GM04503 (cell line): ENCODE measurements at places on chromosomes 11 and 22.

GRCh38 chr11:19605520-19606371 lies 106.9 kb upstream of the NAV2 start:
- peak; percentile 75 for DNase-seq

DNA sequence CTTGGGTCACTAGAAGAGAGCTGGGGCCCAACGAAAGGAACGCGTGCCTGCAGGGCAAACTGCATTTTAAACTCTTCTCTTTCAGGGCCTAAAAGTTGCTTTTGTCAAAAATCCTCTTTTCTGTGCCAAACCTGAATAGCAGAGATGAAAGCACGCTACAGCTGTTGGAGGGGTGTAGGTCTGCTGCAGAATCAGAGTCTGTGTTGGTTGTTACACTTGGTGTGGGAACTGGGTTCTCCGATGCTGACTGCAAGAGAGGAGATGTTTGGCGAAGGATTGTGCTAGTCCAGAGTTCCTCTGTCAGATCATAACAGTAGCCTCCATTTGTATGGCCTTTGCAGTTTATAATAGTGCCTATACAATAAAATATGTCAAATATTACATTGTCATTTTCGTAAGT lies 41.8 kb downstream of the BARX2 start:
- DNase-seq, result no peak

DNA sequence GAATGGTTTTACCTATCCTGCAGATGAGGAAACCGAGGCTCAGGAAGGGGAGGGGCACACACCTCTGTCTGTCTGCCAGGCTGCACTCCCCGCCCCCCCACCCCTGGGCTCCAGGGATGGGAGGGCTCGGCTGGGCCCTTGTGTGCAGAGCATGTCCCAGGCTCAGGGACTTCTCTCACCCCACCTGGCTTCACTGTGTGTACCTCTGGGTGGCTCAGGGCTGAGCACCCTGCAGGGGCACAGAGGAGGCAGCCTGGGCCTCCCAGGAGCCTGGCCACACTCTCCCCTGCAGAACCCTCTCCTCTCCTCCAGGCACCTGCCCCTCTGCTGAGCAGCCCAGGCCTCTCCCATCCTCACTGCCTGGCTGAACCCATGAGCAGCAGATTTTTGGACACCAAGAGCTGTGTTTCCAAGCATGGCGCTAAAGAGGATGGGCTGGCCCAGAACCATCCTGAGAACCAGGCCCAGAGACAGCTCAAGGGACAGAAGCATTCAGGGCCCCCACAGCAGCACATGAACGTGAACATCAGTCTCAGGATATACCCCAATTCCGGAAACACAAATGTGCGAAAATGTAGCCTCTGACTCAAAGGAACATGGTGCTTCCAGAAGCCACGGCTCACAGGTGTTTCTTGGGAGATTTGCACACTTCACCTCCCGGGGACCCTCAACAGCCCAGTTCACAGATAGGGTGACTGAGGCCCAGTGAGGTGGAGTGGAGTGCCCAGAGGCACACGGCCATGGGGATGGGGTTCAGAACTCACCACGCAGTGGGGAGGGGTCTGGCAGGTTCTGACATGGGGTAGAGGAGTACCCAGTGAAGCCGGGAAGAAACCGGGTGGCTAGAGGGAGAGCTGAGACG lies 10.5 kb downstream of the EMID1 start:
- DNase-seq, result no peak

- DNase-seq, result no peak
Observed at GRCh38 chr11:121131656-121132055, 30.6 kb downstream of the TECTA start.

GRCh38 chr11:72723508-72723907 lies 28.7 kb downstream of the ARAP1 start:
- no peak for DNase-seq

GRCh38 chr11:43925063-43925931 lies 17.1 kb upstream of the C11orf96 start:
- DNase-seq, result no peak

DNA sequence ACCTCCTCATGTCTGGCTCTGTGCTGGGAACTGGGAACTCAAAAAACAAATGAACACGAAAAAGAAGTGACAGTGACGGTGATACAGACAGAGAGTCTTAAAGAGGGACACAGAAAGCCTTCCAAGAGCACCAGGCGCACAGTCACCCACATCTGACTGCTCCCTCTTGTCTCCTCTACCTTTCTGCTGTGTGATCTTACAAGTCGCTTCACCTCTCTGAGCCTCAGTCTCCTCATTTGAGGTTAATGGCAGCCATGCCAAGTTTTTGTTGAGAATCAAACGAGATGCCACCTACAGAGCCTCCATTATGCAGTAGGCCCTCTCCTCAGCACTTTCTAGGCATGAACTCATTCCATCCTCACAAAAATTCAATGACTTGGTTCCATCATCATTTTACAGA lies 3.7 kb downstream of the LRRC32 start:
- DNase-seq, result no peak

DNA sequence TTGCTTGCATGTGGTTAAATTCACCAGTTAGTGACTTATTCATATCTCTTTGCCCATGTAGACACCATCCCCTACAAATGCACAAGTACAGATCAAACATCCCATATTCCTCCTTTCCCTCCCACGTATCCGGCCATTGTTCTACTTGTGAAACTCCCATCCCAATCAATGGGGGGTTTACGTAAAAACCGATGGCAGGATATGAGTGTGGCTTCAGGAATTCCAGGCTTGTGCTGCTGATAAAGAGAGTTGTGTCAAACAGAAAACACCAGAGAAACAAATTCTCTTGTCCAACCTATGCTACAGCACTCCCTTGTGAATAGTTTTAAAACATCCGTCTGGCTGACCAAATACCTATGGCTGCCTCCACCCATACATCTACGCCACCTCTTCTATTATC lies 15.5 kb downstream of the FLI1 start:
- peak; percentile 53 for DNase-seq

GRCh38 chr11:19194620-19195308 lies 7.0 kb downstream of the CSRP3 start:
- DNase-seq, result no peak

GRCh38 chr11:61416941-61417340 lies 12.8 kb downstream of the CPSF7 start:
- no peak for DNase-seq

GRCh38 chr11:45621588-45621987 lies 43.8 kb downstream of the CHST1 start:
- DNase-seq, result no peak

DNA sequence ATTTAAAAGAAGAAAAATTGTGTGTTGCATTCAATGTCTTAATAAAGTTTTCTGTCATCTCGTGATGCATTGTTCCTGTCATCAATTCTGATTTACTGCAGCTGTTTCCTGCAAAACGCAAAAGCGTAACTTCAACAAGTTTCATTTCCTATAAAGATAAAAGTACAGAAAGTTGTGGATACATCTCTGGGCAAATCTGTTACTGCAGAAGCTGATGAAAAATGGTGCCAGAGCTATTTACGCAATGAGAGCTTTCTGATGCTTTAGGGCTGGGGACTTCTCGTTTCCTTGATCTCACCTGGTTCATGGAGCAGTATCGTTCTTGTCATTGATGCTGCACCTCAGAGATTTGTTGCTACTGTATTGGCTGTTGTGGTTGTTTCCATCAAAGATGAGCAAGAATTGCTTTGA lies 15.5 kb upstream of the MS4A12 start:
- no peak for DNase-seq

DNA sequence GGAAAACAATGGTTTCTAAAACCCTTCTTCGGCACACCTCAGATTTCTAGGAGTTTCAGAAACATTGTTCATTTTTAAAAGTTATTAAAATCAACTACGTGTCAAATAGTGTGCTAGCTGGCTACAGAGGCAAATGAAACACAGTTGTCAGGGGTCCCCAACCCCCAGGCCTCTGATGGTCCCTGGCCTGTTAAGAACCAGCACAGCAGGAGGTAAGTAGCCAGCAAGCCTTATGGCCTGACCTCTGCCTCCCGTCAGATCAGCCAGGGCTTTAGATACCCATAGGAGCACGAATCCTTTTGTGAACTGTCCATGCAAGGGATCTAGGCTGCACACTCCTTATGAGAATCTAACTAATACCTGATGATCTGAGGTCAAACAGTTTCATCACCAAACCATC lies 648.2 kb downstream of the FAM181B start:
- DNase-seq, result no peak

GRCh38 chr11:46914363-46914762 lies 4.0 kb downstream of the LRP4 start:
- peak; percentile 54 for DNase-seq

GRCh38 chr11:93560199-93560932 lies 17.2 kb upstream of the SMCO4 start:
- DNase-seq, result no peak

DNA sequence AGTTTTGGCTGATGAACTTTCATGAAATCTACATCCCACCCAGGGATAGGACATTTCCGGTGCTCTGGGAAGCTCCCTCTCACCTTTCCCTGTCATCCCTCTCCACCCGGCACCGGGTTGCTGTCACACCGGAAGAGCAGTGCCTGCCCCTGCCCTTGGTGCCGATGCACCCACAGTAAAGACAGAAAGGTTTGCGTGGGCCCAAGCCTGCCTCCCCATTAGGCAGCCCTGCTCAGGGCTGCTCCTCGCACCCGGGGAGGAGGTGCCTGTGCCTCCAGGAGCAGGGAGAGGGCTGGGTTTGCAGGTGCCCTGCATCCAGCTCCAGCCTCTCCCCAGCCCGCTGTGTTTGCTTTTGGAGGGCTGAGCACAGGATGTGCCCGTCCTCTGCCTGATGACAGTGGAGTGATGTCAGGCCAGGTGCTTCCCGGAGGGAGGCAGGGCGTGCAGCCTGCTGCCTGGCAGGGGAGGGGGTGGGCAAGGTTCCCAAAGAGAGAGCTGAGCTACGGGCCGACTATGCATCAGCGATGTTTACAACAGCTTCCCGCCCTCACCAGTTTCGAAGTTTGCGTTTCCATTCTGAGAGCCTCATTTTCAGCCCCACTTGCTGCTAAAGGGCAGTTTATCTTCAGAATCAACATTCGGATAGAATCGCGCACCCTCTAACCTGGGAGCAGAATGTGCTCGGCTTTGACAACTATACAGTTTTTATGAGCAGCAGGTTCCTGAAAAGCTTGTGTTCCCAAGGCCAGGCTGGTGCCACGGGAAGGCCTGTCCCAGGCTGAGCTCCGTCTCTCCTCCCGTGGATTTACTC lies 83.2 kb upstream of the CLDN5 start:
- no peak for DNase-seq

- DNase-seq, result no peak
Observed at GRCh38 chr22:48782811-48783511, 1044.7 kb downstream of the BRD1 start.
